DND-41 (cell line): ENCODE measurements at places on chromosomes 2 and 18.

- DNase-seq = no peak
Measured at GRCh38 chr2:121472470-121472993, 58.1 kb upstream of the RNU4ATAC start.

GRCh38 chr2:45380131-45380836 is 230.8 kb downstream of the SRBD1 start:
- no peak for DNase-seq

DNA sequence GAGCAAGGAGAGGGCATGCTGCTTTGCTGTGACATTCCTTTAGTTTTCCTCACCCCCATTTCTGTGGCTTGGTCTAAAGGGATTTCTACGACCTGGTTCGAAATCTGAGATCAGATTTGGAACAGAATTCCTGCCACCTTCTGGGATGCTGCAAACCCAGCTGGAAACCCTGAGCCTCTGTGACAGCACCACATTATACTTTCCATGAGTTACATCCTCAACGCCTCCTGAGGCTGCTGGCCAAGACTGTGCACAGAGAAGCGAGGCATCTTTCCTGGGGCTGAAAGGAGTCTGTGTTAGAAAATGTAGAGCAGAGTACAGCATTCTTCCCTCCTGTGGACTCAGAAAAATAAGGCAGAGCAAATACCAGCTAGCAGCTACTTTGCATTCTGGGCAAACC is 138.1 kb upstream of the CHAC2 start:
- DNase-seq = no peak

GRCh38 chr2:212124598-212124997 is 414.0 kb downstream of the ERBB4 start:
- DNase-seq = no peak

GRCh38 chr2:84052043-84052442 is 407.0 kb downstream of the SUCLG1 start:
- DNase-seq = no peak
